PC-9 (cell line): ENCODE measurements at places on chromosomes 2 and 18.

- no peaks in the 10 kb centered on the region for H3K4me1 ChIP-seq
- H3K27me3 ChIP-seq = peaks cover 27% of the 10 kb centered on the region
- H3K27ac ChIP-seq = no peak overlapping the region
- no peak for DNase-seq
- H3K4me3 ChIP-seq = no peak overlapping the region
- H3K36me3 ChIP-seq = no peaks in the 10 kb centered on the region
These were observed 314.1 kb downstream of the MYCN start for GRCh38 chr2:16254356-16254965.

DNA sequence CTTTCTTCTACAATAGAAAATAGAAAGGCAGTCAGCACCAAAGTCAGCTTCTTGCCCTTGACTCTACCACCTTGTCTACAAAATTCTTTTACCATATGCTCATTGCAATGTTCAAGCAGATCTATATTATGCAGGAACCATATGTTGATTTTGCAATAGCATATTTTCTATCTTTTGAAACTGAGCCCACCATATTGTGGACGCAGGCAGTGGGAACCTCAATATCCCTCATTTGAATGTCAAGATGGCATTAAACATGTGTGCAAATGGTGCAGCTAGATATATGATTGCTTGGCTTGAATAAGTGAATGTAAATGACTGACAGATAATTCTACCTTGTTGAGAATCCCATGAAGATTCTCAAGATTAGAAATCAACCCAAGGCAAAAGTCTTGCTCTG is 412.7 kb upstream of the FSHR start:
- no peaks in the 10 kb centered on the region for H3K36me3 ChIP-seq
- no peak overlapping the region for H3K27ac ChIP-seq
- no peaks in the 10 kb centered on the region for H3K27me3 ChIP-seq
- no peak overlapping the region for H3K4me3 ChIP-seq

GRCh38 chr2:197615016-197615652 is 60.3 kb downstream of the RFTN2 start:
- peaks cover 33% of the 10 kb centered on the region for H3K4me1 ChIP-seq
- H3K27ac ChIP-seq = no peak overlapping the region
- no peaks in the 10 kb centered on the region for H3K27me3 ChIP-seq
- H3K4me3 ChIP-seq = no peak overlapping the region
- DNase-seq = peak; percentile 78

GRCh38 chr2:229050133-229050532 is 221.0 kb downstream of the PID1 start:
- no peaks in the 10 kb centered on the region for H3K36me3 ChIP-seq
- DNase-seq = no peak
- no peak overlapping the region for H3K27ac ChIP-seq
- no peak overlapping the region for H3K4me3 ChIP-seq
- H3K27me3 ChIP-seq = no peaks in the 10 kb centered on the region

GRCh38 chr18:56565046-56565445 is 73.3 kb downstream of the TXNL1 start:
- 0 out of 2 replicates have a peak, but pooled peaks cover 10% of the 10 kb centered on the region for H3K4me1 ChIP-seq
- H3K4me3 ChIP-seq = no peak overlapping the region
- no peak for DNase-seq
- H3K36me3 ChIP-seq = no peaks in the 10 kb centered on the region
- H3K27me3 ChIP-seq = no peaks in the 10 kb centered on the region

DNA sequence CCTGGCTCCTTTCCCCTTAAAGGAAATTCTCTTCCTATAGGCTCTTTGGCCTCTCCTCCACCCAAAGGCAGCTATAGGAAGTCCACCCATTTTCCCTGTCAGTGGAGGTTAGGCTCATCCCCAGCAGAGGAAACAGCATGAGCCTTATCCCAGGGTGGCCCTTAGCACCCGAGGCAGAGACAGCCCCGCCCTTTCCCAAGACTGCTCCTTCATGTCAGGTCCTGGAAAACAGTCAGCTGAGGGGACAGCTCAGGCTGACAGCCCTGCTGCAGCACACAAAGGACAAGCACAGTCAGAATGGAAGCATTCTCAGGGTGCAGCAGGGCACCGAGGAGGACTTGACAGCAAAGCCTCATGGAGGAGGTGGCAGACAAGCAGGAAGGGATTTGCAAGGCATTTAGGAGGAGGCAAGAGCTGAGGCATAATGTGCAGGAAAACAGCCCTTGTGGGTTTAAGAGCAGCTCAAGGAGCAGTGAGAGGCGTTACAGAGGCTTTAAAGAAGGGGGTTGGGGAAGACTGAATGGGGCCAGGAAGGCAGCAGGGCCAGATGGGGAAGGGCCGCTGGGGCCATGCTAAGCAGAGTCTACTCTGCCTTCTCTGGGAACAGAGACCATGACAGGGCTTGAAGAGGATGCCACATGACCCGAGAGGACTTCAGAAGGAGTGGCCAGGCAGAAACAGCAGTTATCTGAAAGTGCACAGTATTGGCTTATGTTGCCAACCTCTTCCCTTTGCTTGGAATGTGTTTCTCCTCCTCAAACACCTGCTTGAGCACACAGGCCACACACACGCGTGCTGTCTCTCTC is 216.6 kb downstream of the SH3BP4 start:
- peak; percentile 11 for DNase-seq
- no peaks in the 10 kb centered on the region for H3K36me3 ChIP-seq
- H3K27ac ChIP-seq = no peak overlapping the region
- H3K27me3 ChIP-seq = no peaks in the 10 kb centered on the region
- H3K4me3 ChIP-seq = no peak overlapping the region

DNA sequence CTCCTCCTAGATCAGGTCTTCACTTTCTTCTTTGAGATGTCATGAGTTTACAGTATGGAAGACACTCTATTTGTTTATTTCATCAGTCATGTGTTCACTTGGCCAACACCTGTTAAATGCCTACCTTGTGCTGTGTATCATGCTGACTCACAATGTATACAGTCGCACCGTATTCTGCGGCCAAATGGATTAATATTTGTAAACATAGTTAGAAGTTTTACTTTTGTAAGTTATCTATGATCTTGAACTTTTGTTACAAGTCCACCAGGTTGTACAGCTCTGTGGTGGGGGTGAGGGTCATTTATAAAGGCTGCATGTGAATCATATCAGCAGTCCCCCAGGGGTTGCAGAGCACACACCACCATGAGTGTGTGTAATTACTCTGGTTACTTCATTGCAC is 408.7 kb upstream of the NRP2 start:
- peak; percentile 48 for DNase-seq
- H3K4me1 ChIP-seq = no peaks in the 10 kb centered on the region
- H3K36me3 ChIP-seq = no peaks in the 10 kb centered on the region
- H3K4me3 ChIP-seq = no peak overlapping the region
- no peaks in the 10 kb centered on the region for H3K27me3 ChIP-seq

- H3K27ac ChIP-seq = no peak overlapping the region
- DNase-seq = no peak
- H3K27me3 ChIP-seq = no peaks in the 10 kb centered on the region
- peaks cover 34% of the 10 kb centered on the region for H3K4me1 ChIP-seq
- no peaks in the 10 kb centered on the region for H3K36me3 ChIP-seq
These were observed 105.6 kb downstream of the SMAD7 start for GRCh38 chr18:48845174-48845573.

DNA sequence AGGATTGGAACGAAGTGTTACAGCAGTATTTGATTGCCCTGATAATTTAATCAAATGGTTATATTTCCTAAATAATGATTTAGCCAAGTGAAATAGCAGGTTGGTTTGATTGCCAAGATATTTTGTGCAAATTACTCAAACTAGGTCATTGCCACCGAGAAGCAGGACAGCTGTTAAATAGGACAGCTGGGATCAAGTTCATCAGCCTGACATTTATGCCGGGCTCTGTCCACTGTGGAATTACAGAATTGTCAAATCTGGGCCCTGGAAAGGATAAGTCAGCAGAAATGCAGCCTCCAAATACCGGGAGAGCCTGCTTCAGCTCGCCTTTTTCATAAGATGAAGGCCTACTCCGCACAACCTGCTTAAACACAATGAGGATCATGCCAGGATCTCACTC is 73.9 kb upstream of the RPL31 start:
- peaks cover 35% of the 10 kb centered on the region for H3K36me3 ChIP-seq
- H3K27me3 ChIP-seq = no peaks in the 10 kb centered on the region
- H3K4me3 ChIP-seq = no peak overlapping the region
- no peak overlapping the region for H3K27ac ChIP-seq
- H3K4me1 ChIP-seq = no peaks in the 10 kb centered on the region
- DNase-seq = no peak

DNA sequence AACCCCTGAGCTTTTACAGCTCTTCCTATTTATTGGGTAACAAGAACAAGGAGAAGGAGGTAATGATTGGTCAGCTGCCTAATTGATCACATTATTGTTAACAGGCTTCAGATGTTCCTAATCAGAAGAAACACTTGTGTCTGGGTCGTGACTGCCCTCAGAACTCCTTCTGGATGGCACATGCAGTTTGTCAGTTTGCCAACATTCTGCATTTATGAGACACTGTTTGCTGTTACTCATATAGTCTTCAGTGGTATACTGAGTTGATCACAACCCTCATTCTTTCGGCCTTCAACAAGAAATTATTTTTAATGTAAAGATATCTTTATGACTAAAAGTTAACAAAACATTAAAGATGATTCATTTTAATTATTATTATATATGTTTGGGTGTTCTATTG is 95.7 kb upstream of the DOCK10 start:
- H3K4me3 ChIP-seq = no peak overlapping the region
- DNase-seq = no peak
- H3K27me3 ChIP-seq = no peaks in the 10 kb centered on the region
- H3K27ac ChIP-seq = no peak overlapping the region
- H3K36me3 ChIP-seq = no peaks in the 10 kb centered on the region
- H3K4me1 ChIP-seq = no peaks in the 10 kb centered on the region

DNA sequence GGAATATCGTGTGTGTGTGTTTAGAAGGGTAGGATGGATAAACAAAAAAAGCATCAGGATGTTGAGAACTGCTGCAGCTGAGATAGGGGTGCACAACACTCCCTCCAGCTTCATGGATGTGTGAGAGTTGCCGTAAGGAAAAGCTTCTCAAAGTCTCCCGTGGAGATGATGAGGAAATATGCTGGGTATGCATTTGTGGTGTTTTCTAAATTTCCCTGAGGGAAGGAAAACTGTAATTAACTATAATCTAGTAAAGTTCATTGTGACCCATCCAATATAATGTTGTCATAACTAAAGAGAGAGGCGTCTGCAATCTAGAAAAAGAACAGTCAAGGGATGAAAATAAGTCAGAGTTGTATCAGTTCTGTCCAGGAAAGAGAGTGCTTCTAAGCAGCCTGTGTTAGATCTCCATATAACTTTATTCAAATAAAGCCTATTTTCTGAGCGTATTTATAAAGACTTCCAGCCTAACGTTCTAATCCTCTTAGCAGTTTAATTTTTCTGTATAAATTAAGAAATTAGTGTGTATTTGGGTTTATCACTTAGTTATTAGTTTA is 7.3 kb upstream of the LMAN2L start:
- H3K4me3 ChIP-seq = no peak overlapping the region
- DNase-seq = peak; percentile 11
- no peaks in the 10 kb centered on the region for H3K27me3 ChIP-seq
- H3K27ac ChIP-seq = no peak overlapping the region
- peaks cover 16% of the 10 kb centered on the region for H3K4me1 ChIP-seq

DNA sequence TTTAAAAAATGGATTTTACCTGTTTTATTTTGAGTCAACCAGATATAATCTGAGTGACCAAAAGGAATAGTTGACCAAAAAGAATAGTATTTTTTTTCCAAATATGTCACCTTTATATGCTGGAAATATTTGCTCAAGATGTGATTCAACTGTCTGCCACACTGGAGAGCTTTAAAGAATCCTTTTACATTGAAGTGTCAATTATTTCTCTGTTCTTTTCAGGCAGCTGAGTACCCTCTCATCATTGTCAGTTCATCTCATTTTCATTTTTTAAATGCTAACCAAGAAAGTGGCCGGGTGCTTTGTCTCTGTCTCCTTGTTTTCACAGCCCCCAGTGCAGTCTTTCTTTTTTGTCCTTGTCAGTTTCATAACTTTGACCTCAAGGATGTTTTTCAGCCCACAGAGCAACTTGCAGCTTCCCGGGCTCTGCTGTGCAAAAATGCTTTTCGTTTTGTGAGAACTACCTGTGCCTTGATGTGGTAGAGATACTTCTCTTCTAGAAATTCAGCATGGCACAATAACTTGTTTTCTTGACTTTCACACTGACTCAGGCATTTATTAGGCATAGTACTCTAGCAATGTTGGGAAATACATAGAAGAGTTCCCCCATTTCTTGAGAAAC is 23.4 kb upstream of the CERS6 start:
- no peak for DNase-seq
- no peaks in the 10 kb centered on the region for H3K36me3 ChIP-seq
- no peaks in the 10 kb centered on the region for H3K4me1 ChIP-seq
- H3K4me3 ChIP-seq = no peak overlapping the region
- H3K27me3 ChIP-seq = no peaks in the 10 kb centered on the region

GRCh38 chr2:225400060-225400511 is 576 bp downstream of the NYAP2 start:
- no peak overlapping the region for H3K4me3 ChIP-seq
- H3K36me3 ChIP-seq = no peaks in the 10 kb centered on the region
- H3K27ac ChIP-seq = no peak overlapping the region
- no peaks in the 10 kb centered on the region for H3K4me1 ChIP-seq
- no peak for DNase-seq

- no peak overlapping the region for H3K27ac ChIP-seq
- no peaks in the 10 kb centered on the region for H3K27me3 ChIP-seq
- H3K4me3 ChIP-seq = no peak overlapping the region
These were observed 94.8 kb downstream of the PLB1 start for GRCh38 chr2:28590496-28591301.

DNA sequence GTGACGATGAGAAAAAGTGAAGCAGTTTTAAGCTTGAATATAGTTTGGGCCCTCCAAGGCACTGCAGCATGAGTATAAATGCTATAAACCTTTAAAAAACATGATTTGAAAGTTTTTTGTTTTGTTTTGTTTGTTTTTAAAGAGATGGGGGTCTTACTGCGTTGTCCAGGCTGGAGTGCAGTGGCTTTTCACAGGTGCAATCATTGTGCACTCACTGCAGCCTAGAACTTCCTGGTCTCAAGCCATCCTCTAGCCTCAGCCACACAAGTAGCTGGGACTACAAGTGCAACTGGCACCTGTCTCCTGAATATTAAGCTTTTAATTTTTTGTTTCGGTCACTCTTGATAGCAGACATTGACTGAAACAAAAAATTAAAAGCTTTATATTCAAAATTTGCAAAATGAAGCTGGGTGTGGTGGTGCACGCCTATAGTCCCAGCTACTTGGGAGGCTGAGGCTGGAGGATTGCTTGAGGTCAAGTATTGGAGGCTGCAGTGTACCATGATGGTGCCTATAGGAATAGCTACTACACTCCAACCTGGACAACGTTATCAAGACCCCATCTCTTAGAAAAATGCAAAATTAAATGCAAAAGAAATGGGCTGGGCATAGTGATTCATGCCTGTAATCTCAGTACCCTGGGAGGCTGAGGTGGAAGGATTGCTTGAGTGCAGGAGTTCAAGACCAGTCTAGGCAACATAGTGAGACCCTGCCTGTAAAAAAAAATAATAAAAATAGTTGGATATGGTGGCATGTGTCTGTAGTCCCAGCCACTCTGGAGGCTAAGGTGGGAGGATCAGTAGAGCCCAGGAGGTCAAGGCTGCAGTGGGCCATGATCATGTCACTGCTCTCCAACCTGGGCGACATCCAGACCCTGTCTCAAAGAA is 15.0 kb downstream of the FZD5 start:
- peaks cover 10% of the 10 kb centered on the region; the same call in 1 of the 2 replicates for H3K36me3 ChIP-seq
- H3K4me3 ChIP-seq = no peak overlapping the region
- no peaks in the 10 kb centered on the region for H3K27me3 ChIP-seq
- H3K4me1 ChIP-seq = no peaks in the 10 kb centered on the region
- H3K27ac ChIP-seq = no peak overlapping the region

- H3K4me1 ChIP-seq = no peaks in the 10 kb centered on the region
These were observed 34.5 kb downstream of the SFT2D3 start for GRCh38 chr2:127735537-127736399.

- no peaks in the 10 kb centered on the region for H3K36me3 ChIP-seq
- H3K4me3 ChIP-seq = peak overlapping the region; percentile 97
- 0 out of 2 replicates have a peak, but pooled peaks cover 3% of the 10 kb centered on the region for H3K27me3 ChIP-seq
- peaks cover 21% of the 10 kb centered on the region for H3K4me1 ChIP-seq
These were observed 848 bp downstream of the TMSB10 start for GRCh38 chr2:84906108-84906899.
